ENCODE measurements at places on chromosomes 12 and 14.

DNA sequence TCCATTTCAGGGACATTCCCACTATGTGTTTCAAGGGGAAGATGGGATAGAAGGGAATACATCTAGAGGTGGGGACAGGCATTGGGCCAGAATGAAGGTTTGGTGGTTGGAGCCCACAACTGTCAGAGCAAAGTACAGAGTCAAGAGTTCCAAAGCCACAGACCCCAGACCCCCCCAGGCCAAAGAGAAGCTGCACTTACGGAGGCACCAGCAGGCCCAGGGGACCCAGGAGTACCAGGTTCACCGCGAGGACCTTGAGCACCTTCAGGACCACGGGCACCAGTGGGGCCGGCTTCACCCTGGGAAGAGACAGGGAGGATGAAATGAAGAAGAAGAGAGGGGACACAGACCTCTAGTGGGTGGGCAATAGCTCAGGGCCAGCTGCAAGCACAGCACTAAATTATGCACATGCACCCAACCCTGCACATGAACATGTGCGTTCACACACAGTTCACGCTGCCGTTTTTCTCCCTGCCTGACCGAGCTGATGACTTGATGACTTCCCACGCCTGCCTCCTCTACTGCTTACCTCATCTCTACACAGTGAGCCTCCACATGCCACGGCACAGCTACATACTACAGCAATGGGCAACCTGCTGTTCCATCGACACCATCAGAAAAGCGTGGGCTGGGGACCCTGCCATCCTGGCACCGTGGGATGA is 16.7 kb downstream of the COL2A1 start:
- DNase-seq = no peak

GRCh38 chr14:96567289-96567899 is 65.2 kb downstream of the PAPOLA start:
- DNase-seq = no peak

GRCh38 chr14:59317798-59318505 is 129.5 kb downstream of the DAAM1 start:
- no peak for DNase-seq

GRCh38 chr12:110590806-110591326 is 7.7 kb upstream of the PPTC7 start:
- no peak for DNase-seq

- DNase-seq = no peak
These were observed 480.2 kb upstream of the PRICKLE1 start for GRCh38 chr12:43069768-43070221.

GRCh38 chr12:6326316-6327228 is 15.3 kb downstream of the TNFRSF1A start:
- DNase-seq = no peak

DNA sequence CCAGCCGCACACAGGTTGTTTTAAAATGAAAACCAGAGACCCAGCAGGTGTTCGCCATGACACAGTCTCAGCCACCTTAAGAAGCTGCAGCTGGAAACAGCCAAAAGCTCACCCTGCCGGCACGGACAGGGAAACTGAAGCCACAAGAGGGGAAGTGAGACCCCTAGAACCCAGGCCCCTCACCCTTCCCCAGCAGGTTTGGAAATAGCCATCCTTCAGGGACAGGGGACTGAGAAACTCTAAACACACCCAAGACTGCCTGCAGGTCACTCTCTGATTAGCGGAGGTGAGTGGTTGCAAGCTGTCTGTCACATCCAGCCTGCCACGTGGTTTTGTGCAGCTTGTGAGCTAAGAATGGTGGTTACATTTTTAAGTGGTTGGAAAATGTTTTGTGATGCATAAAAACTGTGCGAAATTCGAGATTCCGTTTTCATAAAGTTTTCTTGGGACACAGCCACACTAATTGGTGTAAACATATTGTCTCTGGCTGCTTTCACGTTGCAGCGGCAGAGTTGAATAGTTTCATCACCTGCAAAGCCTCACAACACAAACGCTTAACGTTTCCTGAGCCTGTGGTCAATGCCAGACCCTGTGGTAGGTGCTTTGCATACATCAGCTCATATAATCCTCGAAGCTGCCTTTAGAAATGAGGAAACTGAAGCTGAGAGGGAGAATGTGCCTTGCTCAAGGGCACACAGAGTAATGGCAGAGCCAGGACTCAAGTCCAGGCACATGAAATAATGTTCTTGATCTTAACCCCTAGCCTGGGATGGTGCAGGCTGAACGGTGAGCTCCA is 1.7 kb upstream of the SELPLG start:
- DNase-seq = no peak

DNA sequence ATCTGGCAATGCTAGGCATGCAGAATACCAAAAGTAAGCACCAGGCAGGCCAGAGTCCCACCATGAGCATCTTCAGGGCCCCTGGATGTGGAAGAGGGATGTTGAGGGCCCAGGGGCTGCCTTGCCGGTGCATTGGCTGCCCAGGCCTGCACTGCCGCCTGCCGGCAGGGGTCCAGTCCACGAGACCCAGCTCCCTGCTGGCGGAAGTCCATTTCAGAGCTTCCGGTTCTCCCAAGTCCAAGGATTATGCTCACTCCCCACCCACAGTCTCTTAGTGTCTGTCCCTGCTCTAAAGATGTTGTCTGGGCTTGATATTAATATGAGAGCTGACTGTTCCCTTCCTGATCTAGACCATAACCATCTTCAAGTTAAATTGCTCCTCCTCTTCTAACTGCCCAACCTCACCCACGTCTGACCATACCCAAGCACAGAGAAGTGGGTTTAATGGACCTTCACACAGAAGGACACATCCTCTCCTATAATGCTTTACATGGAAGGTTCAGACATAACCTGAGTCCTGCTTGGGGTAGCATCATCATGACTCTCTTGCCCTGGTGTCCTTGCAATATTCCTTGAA is 117.4 kb downstream of the DAD1 start:
- no peak for DNase-seq

- DNase-seq = no peak
These were observed 419.0 kb upstream of the CCDC196 start for GRCh38 chr14:66066981-66067776.

- DNase-seq = no peak
These were observed 57.3 kb downstream of the GALNT16 start for GRCh38 chr14:69317102-69317755.

DNA sequence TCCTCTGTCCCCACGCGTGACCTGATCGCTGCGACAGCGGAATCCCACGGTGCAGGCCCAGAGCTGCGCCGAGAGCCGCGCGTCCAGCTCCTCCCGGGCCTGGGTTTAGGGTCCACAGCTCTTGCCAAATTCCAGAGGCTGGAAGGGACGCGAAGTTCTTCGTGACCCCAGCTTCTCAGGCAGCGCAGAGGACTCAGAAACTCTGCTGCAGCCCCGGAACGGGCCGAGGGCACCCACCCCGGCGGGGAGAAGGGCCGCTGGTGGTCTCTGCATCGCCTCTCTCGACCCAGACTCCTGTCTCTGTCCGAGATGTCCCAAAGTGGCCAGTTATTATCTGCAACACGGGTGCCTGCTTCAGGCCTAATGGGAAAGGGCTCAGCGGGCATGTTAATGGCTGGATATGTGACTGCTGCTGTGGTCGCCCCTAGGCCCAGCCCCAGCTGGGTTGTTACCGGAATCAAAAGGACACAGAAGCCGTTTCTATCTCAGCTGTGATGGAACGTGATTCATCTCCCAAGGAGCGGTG is 236.4 kb downstream of the VRK1 start:
- no peak for DNase-seq

DNA sequence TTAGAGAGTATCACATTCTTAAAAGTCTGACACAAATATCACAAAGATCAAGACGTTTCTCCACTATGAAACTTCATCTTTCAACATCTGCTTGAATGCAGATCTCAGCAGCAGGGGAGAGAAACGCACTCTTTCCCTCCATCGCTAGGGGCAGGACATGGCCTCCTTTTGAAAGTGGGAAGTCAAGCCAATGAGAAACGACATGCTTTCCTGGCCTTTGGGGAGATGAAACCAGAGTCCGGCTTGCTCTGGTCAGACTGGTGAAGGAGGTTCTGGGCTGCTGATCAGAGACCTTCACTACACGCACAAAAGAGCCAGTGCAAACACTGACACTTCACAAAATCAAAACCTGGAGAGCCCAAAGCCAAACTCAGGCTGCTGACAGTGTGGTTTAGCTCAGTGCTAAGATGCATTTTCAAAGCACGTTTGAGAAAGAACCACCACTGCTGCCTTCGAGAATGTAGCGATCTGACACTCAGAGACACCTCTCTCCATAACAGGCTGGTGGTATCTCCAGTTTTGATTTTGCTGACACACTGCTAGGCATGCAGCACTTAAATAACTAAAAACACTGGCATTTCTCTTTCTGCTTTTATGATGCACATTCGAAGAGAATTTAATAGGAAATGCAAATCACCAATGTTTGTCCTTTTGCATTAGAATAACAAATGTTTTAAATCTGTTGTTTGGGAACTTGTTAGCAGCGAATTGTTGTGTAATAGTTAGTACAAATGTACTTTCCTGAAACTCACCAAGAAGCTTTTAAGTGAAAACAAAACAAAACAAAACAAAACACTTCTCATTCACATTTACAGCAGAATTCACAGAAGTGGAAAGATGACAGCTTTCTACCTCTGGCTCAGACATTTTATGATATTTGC is 93.9 kb upstream of the OVCH1 start:
- no peak for DNase-seq

- no peak for DNase-seq
These were observed 35.8 kb downstream of the TRIP11 start for GRCh38 chr14:92004062-92004461.
